MM.1S (cell line): ENCODE measurements at places on chromosomes 12 and 14.

DNA sequence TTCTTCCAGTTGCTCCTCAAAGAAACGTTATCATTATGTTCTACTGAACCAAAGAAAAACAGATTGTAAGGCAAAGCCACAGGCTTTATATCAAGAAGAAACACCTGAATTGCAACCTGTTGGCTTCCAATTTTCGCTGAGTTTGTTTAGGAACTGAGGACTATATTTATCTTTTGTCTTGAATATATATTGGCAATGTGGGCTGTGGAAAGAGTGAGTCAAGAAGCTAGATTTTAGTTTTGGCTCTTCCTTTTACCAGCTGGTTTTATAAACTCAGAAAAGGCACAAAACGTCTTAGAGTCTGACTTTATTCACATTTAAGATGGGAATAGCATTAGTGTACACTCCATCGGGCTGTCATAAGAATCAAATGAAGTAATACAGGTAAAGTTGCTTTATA, 10.4 kb upstream of the PTHLH start:
- no peaks in the 10 kb centered on the region for H3K27me3 ChIP-seq
- no peak overlapping the region for H3K4me3 ChIP-seq
- DNase-seq: no peak
- H3K4me1 ChIP-seq: no peaks in the 10 kb centered on the region
- no peaks in the 10 kb centered on the region for H3K36me3 ChIP-seq

- no peak overlapping the region for H3K27ac ChIP-seq
- no peak overlapping the region for H3K4me3 ChIP-seq
- no peaks in the 10 kb centered on the region for H3K4me1 ChIP-seq
- no peak for DNase-seq
- H3K27me3 ChIP-seq: no peaks in the 10 kb centered on the region
- H3K36me3 ChIP-seq: no peaks in the 10 kb centered on the region
Measured at GRCh38 chr12:79451978-79452377, 238.8 kb downstream of the PAWR start.

- H3K27me3 ChIP-seq: no peaks in the 10 kb centered on the region
- H3K4me3 ChIP-seq: no peak overlapping the region
- H3K4me1 ChIP-seq: no peaks in the 10 kb centered on the region
Measured at GRCh38 chr12:586318-587071, 76.8 kb downstream of the NINJ2 start.

- H3K36me3 ChIP-seq: no peaks in the 10 kb centered on the region
- DNase-seq: no peak
- H3K4me1 ChIP-seq: no peaks in the 10 kb centered on the region
- H3K27ac ChIP-seq: no peak overlapping the region
- H3K4me3 ChIP-seq: no peak overlapping the region
Measured at GRCh38 chr14:59631237-59631636, 54.6 kb upstream of the CCDC175 start.

- no peaks in the 10 kb centered on the region for H3K4me1 ChIP-seq
- H3K27me3 ChIP-seq: no peaks in the 10 kb centered on the region
- no peak overlapping the region for H3K27ac ChIP-seq
Measured at GRCh38 chr14:105351920-105352851, 37.6 kb downstream of the PACS2 start.

DNA sequence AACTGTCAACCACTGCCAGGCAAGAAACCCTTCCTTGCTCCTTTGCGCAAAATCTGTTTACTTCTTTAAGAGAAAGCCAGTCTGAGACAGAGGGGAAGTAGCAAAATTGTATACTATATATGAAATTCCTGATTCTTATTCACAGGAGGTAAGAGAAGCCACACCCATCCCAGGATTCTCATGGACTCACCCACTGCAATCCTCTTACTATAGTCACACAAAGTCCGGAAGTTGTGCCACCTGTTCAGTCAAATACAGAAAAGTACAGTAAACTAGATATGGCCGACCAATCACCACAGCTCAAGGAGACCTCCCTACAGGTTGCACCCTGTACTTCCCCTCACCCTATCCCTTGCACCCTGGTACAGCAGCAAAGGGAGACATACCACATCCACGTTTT, 2.9 kb downstream of the PRMT5 start:
- H3K27me3 ChIP-seq: no peaks in the 10 kb centered on the region
- H3K4me1 ChIP-seq: 0 out of 2 replicates have a peak, but pooled peaks cover 3% of the 10 kb centered on the region
- no peak overlapping the region for H3K4me3 ChIP-seq
- H3K36me3 ChIP-seq: no peaks in the 10 kb centered on the region
- H3K27ac ChIP-seq: no peak overlapping the region
- DNase-seq: no peak

- no peak overlapping the region for H3K4me3 ChIP-seq
- H3K27ac ChIP-seq: no peak overlapping the region
- peaks cover 6% of the 10 kb centered on the region for H3K4me1 ChIP-seq
- peaks cover 21% of the 10 kb centered on the region for H3K27me3 ChIP-seq
Measured at GRCh38 chr12:52327830-52328500, 6.8 kb upstream of the KRT83 start.

- no peaks in the 10 kb centered on the region for H3K36me3 ChIP-seq
- H3K4me3 ChIP-seq: no peak overlapping the region
- H3K27ac ChIP-seq: no peak overlapping the region
- no peak for DNase-seq
Measured at GRCh38 chr14:26403760-26404159, 194.1 kb downstream of the NOVA1 start.

- no peak overlapping the region for H3K27ac ChIP-seq
- H3K4me1 ChIP-seq: no peaks in the 10 kb centered on the region
- H3K36me3 ChIP-seq: no peaks in the 10 kb centered on the region
Measured at GRCh38 chr14:51424561-51425251, 184.7 kb downstream of the TMX1 start.

- H3K4me1 ChIP-seq: no peaks in the 10 kb centered on the region
- no peak for DNase-seq
- no peak overlapping the region for H3K4me3 ChIP-seq
- H3K36me3 ChIP-seq: no peaks in the 10 kb centered on the region
- H3K27ac ChIP-seq: no peak overlapping the region
- H3K27me3 ChIP-seq: no peaks in the 10 kb centered on the region
Measured at GRCh38 chr14:105224845-105225570, 23.3 kb upstream of the BTBD6 start.
